ENCODE measurements at places on chromosomes 2 and 18. TPM values are rescaled to one million over a fixed set of nuclear protein-coding genes. Genes with fewer than 3 reads are reported as not detected.

The SCYGR5 gene
- not detected for total RNA-seq

The TCF4 gene
- total RNA-seq: 1.8 TPM

The CFC1B gene
- not detected for total RNA-seq

The TGIF1 gene
- 60.0 TPM for total RNA-seq

- H3K27me3 ChIP-seq: peaks cover 6% of the 10 kb centered on the region
- H3K27ac ChIP-seq: no peak overlapping the region
- no peak overlapping the region for H3K4me3 ChIP-seq
- H3K4me1 ChIP-seq: peaks cover 4% of the 10 kb centered on the region
- no peaks in the 10 kb centered on the region for H3K36me3 ChIP-seq
Observed at GRCh38 chr2:29606104-29607037, 315.0 kb downstream of the ALK start.

- no peak overlapping the region for H3K4me3 ChIP-seq
- H3K27ac ChIP-seq: no peak overlapping the region
- H3K36me3 ChIP-seq: peaks cover 13% of the 10 kb centered on the region
- peaks cover 23% of the 10 kb centered on the region for H3K4me1 ChIP-seq
- peaks cover 31% of the 10 kb centered on the region for H3K27me3 ChIP-seq
Observed at GRCh38 chr2:20370191-20370590, 19.5 kb upstream of the PUM2 start.

GRCh38 chr2:27278010-27278409 is 2.8 kb downstream of the DNAJC5G start:
- no peak for DNase-seq
- H3K4me3 ChIP-seq: no peak overlapping the region
- peaks cover 49% of the 10 kb centered on the region for H3K27me3 ChIP-seq
- no peaks in the 10 kb centered on the region for H3K36me3 ChIP-seq

DNA sequence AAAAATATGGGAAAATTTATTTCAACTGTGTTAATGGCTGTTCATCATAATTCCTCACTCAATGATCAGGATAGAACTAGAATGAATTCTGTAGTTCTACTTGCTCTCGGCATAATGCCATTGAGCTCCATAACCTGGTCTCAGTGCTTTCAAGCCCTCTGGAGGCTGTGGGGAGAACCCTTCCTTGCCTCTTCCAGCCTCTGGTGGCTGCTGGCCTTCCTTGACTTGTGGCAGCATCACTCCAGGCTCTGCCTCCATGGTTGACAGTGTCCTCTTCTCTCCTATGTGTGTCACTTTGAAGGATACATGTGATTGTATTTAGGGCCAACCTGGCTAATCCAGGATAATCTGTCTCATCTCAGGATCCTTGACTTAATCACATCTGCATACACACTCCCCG is 26.9 kb upstream of the CABYR start:
- no peak for DNase-seq
- H3K4me1 ChIP-seq: peaks cover 40% of the 10 kb centered on the region
- H3K36me3 ChIP-seq: no peaks in the 10 kb centered on the region
- peak overlapping the region; percentile 44 for H3K27ac ChIP-seq
- no peak overlapping the region for H3K4me3 ChIP-seq
- no peaks in the 10 kb centered on the region for H3K27me3 ChIP-seq

DNA sequence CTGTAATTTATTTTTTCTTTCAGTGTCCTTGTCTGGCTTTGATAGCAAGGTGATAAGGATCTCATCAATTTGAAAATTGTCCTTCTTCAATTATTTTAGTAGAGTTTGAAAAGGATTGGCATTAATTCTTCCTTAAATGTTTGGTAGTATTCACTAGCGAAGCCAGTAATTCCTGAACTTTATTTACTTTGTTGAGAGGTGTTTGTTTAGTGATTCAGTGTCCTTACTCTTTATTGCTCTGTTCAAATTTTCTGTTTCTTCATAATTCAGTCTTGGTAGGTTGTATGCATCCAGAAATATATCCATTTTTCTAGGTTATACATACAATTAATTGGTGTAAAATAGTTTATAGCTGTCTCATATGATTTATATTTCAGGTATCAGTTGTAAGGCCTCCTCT is 676.7 kb upstream of the POU3F3 start:
- H3K4me3 ChIP-seq: no peak overlapping the region
- H3K27ac ChIP-seq: no peak overlapping the region
- no peaks in the 10 kb centered on the region for H3K4me1 ChIP-seq
- no peak for DNase-seq
- H3K36me3 ChIP-seq: no peaks in the 10 kb centered on the region
- H3K27me3 ChIP-seq: no peaks in the 10 kb centered on the region

DNA sequence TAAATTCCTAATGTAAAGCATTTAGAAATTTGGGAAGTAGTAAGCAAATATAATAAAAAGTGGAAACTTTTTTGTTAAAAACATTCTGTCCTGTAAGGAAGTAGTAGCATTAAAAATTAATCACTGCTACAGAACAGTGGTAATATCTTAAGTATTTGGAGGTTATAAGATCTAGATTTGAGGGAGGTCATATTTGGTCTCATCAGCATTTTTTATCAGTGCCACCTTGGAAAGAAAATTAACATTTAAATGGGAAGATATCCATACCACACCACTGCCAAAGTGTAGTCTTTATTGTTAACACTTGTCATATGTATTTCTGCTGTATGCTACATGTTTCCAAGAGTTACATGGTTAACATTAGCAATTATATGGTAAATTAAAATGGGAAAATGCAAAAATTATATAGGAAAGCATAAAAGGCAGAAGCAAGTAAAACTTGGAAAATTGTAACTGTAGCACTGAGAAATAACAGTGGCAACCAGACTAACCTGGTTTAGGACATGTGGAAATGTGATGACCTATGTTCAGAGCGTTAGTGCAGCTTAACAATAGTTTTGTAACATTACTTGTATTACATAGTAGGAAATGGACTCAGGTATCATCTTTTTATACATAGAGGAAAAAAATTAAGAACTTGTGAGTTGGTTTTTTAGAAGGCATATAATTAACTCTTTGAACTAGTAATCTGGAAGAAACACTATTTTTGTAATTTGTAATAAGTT is 47.2 kb downstream of the CLIP4 start:
- H3K27ac ChIP-seq: no peak overlapping the region
- no peak for DNase-seq
- no peak overlapping the region for H3K4me3 ChIP-seq
- H3K27me3 ChIP-seq: no peaks in the 10 kb centered on the region
- H3K4me1 ChIP-seq: no peaks in the 10 kb centered on the region
- peaks cover 2% of the 10 kb centered on the region for H3K36me3 ChIP-seq

Data from activated T-cell treated with anti-CD3 and anti-CD28 coated beads, Interleukin-2, amount 50 U/mL, for 72 hours (primary cell).